ENCODE measurements at places on chromosomes 13 and 19.
A peak's percentile ranks its signal among the peaks of the same experiment; 100 is the strongest.

- no peak for ATAC-seq
Observed at GRCh38 chr19:19276386-19276785, 3.3 kb upstream of the TM6SF2 start.

DNA sequence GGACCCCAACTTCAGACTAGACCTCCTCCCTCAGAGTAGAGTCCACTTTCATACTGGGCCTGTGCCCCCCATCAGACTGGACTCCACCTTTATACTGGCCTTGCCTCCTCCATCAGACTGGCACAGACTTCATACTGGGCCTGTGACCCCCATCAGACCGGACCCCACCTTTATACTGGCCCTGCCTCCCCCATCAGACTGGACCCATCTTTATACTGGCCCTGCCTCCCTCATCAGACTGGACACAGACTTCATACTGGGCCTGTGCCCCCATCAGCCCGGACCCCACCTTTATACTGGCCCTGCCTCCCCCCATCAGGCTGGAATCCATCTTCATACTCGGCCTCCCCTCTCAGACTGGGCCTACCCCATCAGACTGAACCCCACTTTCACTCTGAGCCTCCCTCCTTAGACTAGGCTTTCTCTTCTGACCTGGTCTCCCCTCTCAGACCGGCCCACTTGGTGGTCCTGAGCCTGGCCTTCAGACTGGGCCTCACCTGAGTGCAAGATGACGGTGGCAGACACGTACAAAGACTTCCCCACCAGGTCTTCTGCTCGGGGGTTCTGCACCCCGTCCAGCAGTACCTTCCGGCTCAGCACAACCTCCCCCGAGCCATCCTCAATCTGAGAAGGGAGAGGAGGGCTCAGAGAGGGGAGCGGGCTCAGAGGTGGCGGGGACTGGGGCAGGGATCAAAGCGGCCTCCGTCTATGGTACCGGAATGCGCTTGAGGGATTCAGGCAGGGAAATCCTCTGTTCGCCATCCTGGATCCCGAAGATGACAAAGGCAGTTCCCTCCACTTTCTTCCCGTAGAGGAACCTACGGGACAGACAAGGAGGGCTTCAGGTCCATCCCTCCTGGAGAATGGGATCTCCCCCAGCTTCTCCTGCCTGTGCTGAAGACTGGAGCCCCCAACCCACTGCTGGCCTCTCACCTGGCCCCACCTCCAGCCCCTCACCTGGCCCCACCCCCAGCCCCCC lies 7.5 kb downstream of the C3 start:
- no peak for ATAC-seq

GRCh38 chr13:102207680-102208342 lies 194.0 kb downstream of the FGF14 start:
- no peak for ATAC-seq

- no peak for ATAC-seq
Observed at GRCh38 chr19:508204-509150, 1.2 kb downstream of the TPGS1 start.

- ATAC-seq = no peak
Observed at GRCh38 chr19:47741544-47742140, 3.7 kb upstream of the NOP53 start.

- ATAC-seq = no peak
Observed at GRCh38 chr19:47186446-47187334, 44.3 kb downstream of the BBC3 start.

GRCh38 chr19:10238172-10238783 lies 7.1 kb upstream of the S1PR2 start:
- ATAC-seq = no peak

DNA sequence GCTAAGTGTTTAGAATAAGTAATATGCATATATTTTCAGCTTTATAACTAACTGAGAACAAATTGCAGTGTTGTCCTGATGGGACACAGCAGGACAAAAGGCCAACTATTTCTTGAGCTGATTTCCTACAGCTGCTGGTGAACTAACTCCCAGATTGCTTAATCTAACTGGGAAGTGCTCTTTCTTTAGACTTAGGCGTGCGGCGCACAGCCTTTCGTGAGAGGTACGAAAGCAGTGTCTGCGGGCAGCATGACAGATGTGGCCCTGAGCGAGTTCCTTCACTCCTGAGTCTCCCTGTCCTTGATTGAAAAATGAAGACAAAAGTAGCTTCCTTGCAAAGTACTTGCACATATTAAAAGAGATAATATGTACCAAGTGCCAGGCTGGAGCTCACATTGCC lies 47.3 kb upstream of the NPAS1 start:
- ATAC-seq = no peak

GRCh38 chr19:50465986-50466705 lies 10.2 kb upstream of the EMC10 start:
- peak; percentile 24 for ATAC-seq

- ATAC-seq = no peak
Observed at GRCh38 chr13:94313321-94313910, 166.1 kb downstream of the DCT start.

- ATAC-seq = no peak
Observed at GRCh38 chr19:36997843-36998235, 80.4 kb upstream of the ZNF420 start.

GRCh38 chr19:42153672-42154433 lies 21.6 kb upstream of the POU2F2 start:
- no peak for ATAC-seq

GRCh38 chr13:39054112-39054511 lies 15.9 kb downstream of the NHLRC3 start:
- no peak for ATAC-seq

GRCh38 chr19:17997969-17998826 lies 9.8 kb upstream of the ARRDC2 start:
- no peak for ATAC-seq

DNA sequence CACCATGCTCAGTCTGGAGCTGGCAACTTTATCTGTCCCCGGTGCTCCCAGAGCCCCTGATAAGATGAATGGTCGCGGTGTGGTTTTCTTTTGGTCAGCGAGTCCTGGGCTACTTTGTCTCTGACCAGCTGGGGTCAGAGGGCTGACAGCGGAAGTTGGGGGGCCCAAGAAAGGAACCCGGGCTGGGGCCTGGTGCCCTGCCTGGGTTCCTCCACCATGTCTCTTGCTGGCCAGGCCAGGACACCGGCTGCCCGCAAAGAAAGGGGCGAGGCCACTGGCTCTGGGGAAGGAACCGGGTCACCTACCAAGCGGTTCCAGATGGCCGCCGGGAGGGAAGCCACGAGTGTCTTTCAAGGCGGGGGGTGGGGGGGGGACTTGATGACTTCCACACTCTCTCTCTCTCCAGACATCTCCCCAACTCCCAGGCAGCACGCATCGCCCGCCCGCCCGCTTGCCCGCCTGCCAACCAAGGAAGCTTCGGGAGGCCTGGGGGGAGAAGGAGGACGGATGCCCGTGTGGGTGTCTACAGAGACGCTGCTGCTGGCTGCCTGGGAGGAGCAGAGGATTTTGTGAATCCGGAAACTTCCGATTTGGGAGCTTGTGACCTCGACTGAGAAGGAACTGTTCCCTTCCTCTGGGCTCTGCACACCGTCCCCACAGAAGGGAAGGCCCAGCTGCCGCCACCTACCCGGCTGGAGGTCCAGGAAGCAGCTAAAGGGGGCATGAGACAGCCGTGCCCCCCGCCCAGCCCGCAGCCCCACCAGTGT lies 1.1 kb downstream of the PIP5K1C start:
- ATAC-seq = peak; percentile 69

- no peak for ATAC-seq
Observed at GRCh38 chr19:47330466-47330869, 1.5 kb upstream of the C5AR2 start.

- peak; percentile 65 for ATAC-seq
Observed at GRCh38 chr13:98171900-98172589, 5.0 kb downstream of the RNF113B start.

DNA sequence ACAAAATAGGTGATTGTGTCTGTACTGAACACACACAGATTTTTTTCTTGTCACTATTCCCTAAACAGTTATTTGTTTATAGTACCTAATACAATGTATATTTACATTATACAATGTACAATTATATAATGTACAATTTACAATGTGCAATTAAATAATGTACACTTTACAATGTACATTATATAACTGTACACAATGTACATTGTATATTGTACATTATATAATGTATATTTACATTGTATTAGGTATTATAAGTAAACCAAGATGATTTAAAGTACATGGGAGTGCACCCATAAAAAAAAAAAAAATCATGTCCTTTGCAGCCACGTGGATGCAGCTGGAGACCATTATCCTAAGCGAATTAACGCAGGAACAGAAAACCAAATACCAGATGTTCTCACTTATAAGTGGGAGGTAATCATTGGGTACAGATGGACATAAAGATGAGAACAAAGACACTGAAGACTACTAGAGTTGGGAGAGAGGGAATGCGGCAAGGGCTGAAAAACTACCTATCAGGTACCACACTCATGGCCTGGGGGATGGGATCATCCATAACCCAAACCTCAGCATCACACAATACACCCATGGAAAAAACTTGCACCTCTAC lies 68.1 kb downstream of the ABCC4 start:
- no peak for ATAC-seq

DNA sequence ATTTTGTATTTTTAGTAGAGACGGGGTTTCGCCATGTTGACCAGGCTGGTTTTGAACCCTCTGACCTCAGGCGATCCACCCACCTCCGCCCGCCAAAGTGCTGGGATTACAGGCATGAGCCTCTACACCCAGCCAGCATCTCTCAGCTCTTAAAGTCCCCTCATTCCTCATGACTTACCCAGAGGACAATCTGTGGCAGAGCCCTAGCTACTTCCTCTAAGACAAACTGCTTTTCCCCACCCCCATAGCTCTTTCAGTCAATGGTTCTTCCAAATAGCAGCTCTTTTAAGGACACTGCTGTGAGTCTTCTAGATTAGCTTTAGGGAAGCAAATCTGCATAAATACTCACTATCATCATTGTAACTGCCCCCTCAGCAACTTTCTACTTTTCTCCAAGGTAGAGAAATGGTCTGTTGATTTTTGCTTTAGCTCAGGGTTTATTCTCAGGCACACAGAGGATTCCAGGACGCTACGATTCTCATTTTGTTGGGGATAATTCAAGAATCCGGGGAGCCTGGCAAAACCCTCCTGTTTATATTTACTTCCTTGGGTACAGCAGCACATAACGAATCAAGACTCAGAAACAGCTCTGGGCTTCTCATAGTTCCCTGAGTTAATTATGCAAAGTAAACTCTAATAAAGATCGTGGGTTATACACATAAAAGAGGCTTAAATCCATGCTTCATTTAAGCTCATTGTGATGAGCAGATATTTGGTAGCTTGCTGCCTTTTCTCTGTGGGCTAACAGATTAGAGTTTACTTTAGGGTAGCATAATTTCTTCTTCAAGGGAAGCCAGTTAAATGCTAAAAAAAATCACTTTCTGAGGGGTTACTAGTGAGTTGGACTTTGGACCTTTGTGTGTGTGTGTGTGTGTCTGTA lies 357.4 kb downstream of the TDRD3 start:
- ATAC-seq = no peak
